ENCODE measurements at places on chromosomes 3 and 15. TPM values are rescaled to one million over a fixed set of nuclear protein-coding genes. Genes with fewer than 3 reads are reported as not detected.

DNA sequence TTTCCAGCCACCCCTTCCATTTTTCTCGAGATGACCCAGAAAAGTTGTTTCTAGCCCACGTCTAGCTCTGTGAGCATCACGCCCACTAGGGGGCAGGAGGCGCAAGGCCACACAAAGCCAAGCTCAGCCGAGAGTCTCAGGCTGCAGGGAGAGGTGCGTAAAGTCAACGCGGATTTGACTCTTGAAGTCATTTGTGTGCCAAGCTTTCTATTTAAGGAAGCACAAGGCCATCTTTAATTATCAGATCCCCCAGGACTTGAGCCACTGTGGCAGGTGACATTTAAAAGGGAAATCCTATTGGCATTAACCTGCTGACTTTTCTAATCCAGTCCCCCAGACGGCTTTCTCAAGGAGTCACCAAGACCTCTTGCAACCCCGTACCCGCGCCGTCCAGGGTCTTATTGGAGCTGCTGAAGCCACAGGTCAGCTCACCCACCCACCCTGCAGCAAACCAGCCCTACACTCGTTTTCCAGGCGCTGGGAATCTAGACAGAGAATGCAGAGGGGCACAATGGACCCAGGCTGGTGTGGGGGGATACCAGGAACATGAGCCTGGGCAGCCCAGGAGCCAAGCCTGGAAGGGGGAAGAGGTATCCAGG is 62.1 kb downstream of the CAPN7 start:
- peak; percentile 90 for DNase-seq

The CFAP100 gene
- not detected for total RNA-seq

- no peak for DNase-seq
Measured at GRCh38 chr3:129694228-129694627, 87.8 kb upstream of the PLXND1 start.

The TM6SF1 gene
- 3.9 TPM for total RNA-seq

GRCh38 chr3:39150803-39151631 is 2.4 kb downstream of the CSRNP1 start:
- DNase-seq, result no peak

The DUOXA2 gene
- 1.5 TPM for total RNA-seq

GRCh38 chr3:61704807-61705206 is 143.4 kb downstream of the PTPRG start:
- no peak for DNase-seq

The RASL12 gene
- 85.7 TPM for total RNA-seq

The AHSG gene
- total RNA-seq, result not detected

The GOLGA6L4 gene
- total RNA-seq, result 5.9 TPM

The KPNA1 gene
- 54.0 TPM for total RNA-seq

The GPR62 gene
- total RNA-seq, result not detected

DNA sequence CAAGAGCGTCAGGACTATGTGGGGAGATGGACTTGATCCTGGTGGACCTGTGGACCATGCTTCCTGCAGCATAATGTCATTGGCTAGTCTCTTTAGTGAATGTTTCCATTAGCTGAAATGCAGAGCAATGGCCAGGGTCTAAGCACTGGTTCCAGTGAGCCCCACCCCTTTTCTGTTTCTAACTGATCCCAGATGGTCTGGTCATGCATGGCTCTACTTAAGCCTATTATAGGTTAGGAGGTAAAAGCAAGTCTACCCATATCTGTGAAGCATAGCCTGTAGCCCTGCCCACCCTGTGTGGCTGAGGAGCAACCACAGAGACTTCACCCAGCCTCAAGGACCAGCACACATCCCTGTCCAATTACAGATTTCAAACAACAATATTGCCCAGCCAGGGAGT is 419.2 kb downstream of the ZNF385D start:
- no peak for DNase-seq

- DNase-seq, result no peak
Measured at GRCh38 chr3:24668039-24668438, 173.4 kb upstream of the THRB start.

- no peak for DNase-seq
Measured at GRCh38 chr3:45670436-45670835, 18.8 kb upstream of the SACM1L start.

GRCh38 chr15:58515807-58516206 is 84.0 kb downstream of the LIPC start:
- DNase-seq, result no peak

DNA sequence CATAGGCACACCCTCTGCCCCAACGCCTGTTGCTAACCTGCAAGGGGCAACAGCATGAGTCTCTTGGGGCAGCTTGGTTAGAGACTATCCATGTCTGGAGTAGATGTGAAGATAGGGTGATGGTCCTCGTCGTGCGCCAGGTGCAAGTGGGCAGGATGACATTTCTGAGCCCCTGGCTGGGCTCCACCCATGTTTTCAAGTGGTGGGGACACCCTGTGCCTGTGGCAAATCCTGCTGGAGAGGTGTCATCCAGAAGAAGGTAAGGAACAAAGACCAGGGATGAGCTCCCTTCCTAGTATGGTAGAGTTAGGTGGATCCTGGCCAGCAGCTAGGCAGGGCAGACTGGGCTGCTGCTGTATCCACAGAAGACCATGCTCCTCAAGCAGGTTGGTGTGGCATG is 152.6 kb downstream of the ABHD5 start:
- DNase-seq, result no peak

The SMCO1 gene
- total RNA-seq, result not detected

The PLSCR1 gene
- 78.1 TPM for total RNA-seq

The UBXN7 gene
- total RNA-seq, result 29.5 TPM

GRCh38 chr15:82138306-82138705 is 92.5 kb upstream of the MEX3B start:
- DNase-seq, result no peak

- DNase-seq, result no peak
Measured at GRCh38 chr3:33482111-33482521, 41.9 kb upstream of the UBP1 start.

The BOC gene
- total RNA-seq, result 93.1 TPM

- no peak for DNase-seq
Measured at GRCh38 chr3:47491777-47492176, 16.0 kb upstream of the SCAP start.

Data from vagina (tissue), 2 donors.